ENCODE measurements at places on chromosomes 4 and X.

DNA sequence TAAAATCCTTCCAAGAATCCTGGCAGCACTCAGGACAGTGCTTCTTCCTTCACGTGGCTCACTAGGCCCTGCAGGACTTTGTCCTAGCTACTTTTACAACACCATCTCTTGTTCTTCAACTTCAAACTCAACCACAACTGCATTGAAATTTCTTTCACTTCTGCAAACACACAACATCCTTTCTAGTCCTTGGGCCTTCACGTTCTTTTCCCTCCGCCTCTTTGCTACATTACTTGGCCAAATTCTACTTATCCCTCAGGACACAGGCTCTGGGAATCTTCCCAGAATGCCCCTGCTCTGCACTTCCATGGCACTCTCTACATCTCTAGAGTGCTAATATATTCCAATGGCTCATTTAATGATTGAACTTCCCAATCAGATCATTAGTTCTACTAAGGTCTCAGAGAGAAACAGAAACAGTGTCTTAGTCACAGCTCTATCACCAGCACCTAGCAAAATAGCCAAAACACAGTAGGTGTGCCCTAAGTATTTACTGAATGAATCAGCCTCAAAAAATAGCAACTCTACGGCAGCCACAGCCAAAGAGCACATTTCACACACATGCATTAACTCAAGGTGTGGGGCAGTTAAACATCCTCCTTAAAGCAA is 73.3 kb downstream of the MANBA start:
- no peak for DNase-seq

DNA sequence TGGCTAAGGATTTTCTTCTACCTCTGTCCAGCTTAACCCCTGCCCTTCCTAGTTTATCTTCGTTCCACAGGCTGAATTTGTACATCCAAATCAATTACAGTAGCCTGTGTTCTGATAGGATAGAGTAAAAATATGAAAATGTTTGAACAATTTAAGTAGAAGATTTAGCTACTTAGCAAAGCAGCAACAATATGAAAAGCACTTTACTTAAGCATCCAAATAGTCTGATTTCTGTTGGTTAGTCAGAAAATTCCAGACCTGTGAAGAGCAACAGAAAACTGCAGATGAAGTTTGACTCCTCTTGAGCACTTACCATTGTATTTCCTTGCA is 2.0 kb downstream of the ARSJ start:
- DNase-seq, result no peak

DNA sequence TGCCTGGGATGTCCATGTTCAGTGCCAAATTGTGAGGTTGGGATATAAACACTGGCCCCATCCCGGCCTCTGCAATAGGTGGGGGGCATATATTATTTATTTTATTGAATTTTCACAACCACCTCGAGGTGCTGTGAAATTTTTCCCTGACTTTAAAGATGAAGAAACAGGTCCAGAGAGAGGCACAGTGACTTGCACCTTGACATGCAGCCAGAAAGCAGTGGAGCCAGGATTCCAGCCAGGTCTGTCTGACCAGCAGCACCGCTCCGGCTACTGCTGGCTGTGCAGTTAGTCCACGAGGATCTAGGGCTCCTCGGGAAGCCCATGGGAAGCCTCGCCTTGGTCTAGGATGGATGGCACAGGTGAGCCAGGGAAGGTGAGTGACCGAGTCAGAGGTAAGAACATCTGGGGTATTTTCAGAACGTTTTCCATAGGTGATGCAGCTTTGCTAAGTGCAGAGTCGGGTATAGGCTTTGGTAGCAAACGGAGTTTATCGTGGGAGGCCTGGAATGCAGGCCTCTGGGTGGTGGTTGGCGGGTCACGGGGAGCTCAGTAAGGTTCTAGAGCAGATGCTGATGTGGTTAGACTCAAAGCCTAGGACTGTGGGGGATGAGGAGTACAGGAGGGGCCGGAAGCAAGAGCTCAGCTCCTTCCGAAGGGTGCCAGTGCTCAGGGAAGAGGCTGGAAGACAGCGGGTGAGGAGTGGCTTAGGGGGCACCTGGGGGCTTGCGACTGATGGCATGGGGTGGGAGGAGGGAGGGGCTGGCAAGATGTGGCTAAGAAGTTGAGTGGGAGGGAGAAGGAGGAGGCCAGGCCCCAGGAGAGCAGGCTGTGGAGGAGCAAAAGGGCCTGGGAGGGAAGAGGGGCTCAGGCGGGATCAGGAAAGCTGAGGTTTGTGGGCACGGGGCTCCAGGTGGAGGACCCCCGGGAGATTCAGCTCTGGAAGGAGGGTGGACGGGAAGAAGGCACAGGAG is 107.7 kb upstream of the LRPAP1 start:
- DNase-seq, result no peak

DNA sequence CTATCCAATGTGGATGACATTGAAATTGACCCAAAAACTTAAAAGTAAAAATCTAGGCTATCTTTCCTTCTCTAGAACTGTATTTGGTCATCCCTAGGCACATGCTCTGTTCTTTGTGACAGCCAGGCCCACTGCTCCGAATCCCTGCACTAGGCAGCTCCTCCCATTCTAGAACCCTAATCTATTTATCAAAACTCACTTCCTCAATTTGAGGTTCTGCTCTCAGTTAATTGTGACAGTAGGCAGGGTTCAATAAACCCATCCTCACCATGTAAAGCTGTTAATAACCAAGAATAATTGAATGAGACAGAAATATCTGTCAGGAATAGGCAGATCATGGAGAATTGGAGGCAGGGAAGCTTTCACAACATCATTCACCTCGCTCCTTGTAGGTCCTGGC is 51.9 kb upstream of the IRF2 start:
- DNase-seq, result no peak
